ENCODE measurements at places on chromosomes 13 and 19.

DNA sequence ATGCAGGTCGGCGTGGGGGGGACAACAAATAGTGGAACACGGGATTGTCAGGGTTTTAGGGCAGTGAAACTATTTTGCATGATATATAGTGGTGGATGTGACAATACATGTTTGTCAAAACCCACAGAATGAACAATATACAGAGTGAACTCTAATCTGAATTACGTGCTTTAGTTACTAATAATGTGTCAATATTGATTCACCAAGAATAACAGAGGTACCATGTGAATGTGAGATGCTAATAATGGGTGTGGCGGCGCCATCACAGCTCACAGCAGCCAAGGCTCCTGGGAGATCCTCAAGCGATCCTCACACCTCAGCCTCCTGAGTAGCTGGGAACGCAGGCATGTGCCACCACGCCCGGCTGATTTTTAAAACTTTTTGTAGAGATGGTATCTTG, 12.9 kb downstream of the ELAVL1 start:
- DNase-seq, result no peak

- no peak for DNase-seq
Measured at GRCh38 chr13:49343731-49344130, 96.0 kb downstream of the CDADC1 start.

DNA sequence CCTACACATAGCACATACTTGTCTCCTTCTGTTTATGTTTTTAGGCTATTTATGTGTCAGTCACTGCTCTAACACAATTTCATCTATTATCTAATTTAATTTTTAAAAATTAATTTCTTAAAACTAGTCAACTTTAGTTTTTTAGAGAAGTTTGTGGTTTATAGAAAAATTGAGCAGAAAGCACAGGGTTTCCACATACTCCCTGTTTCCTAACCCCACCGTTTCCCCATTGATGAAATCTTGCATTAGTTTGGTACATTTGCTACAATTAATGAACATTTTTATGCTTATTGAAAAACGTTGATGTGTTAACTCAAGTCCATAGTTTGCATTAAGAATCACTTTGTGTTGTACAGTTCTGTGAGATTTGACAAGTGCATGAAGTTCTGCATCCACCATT, 53.5 kb downstream of the TNFSF13B start:
- no peak for DNase-seq

- DNase-seq, result no peak
Measured at GRCh38 chr19:19262190-19263057, 10.7 kb downstream of the TM6SF2 start.

- no peak for DNase-seq
Measured at GRCh38 chr13:85170372-85170771, 628.8 kb downstream of the SLITRK6 start.

GRCh38 chr19:45420871-45421270, 2.8 kb downstream of the ERCC1 start:
- DNase-seq, result no peak

GRCh38 chr19:40598918-40599307, 2.3 kb upstream of the LTBP4 start:
- DNase-seq, result no peak

GRCh38 chr19:49658139-49658517, 7.5 kb downstream of the IRF3 start:
- no peak for DNase-seq

DNA sequence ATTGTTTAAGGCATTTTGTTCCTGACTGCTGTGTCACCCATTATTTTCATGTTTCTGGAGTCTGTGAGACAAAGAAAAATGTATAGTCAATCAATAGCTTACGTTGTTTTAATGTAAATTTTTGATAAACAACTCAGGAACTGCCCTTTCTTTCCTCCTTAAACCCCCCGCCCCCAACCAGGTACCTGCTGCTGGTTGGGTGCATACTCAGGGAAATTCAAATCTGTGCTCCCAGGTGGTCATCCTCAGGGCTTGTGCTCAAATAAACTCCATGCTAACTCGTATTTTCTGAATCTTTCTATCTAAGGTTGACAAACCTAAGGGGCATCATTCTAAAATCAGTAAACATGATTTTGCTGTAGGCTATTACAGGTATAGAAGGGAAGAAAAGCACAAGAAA, 4.1 kb upstream of the CDC16 start:
- DNase-seq, result no peak

- DNase-seq, result no peak
Measured at GRCh38 chr19:1860821-1861598, 2.4 kb downstream of the KLF16 start.

DNA sequence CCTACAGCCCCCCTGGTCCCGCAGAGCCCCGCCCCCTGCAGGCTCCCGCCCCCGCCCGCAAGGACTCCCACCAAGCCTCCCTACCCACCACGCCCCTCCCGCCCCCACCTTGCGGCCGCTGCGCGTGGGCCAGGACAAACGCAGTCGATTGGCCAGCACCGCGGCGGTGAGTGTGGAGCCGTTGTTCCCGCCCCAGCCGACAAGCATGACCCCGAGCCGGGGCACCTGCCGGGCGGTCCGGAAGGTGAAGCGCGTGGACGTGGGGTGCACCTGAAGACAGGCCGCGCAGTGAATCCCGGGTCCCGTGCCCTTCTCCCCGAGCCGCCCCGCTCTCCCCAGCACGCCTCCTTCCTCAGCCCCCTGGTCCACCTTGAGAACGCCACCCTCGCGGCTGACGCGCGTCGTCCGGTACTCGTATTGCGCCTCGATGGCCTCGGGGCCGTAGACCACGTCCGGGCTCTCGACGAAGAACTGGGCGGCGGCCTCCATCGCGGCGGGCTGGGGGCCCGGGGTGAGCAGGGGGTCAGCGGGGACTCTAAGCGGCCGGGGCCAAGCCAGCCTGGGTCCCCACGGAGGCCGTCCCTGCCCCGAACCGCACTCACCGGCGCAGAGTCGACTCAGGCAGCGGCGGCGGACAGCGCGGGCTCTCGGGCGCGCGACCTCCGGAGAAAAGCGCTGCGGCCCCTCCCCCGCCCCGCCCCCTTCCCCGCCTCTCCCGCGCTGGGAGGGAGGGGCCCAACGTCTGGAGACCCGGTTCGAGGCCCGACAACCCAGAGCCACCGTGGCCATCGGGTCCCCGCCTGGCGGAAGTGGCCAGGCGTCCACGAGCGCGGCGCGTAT, at the start of gene ISYNA1:
ISYNA1 (minus strand) TSS at position 643 of the 840 bp plus-strand sequence; CDS start at position 489, 154 bp downstream.
- peak; percentile 63 for DNase-seq

DNA sequence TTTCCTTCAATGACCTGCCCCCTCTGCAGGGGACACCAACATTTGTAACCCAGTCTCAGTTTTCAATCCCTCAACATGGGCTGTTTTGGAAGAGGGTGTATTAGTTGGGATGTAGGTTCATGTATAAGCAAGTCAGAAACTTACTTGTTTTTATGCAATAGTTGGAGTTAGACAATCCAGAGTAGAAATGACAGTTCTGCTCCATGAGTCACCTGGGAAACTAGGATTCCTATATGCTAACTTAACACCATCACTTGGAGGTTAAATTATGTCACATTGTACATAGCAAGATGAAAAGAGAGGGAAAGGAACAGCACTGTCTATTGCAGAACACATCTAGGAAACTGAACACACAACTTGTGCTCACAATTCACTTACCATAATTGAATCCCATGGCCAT, 436.4 kb downstream of the RFC3 start:
- DNase-seq, result no peak

GRCh38 chr13:40697711-40698110, 31.3 kb upstream of the FOXO1 start:
- no peak for DNase-seq

GRCh38 chr19:55537741-55538111, 793 bp upstream of the SBK2 start:
- DNase-seq, result no peak

- no peak for DNase-seq
Measured at GRCh38 chr13:73810647-73811046, 323.6 kb downstream of the KLF12 start.

DNA sequence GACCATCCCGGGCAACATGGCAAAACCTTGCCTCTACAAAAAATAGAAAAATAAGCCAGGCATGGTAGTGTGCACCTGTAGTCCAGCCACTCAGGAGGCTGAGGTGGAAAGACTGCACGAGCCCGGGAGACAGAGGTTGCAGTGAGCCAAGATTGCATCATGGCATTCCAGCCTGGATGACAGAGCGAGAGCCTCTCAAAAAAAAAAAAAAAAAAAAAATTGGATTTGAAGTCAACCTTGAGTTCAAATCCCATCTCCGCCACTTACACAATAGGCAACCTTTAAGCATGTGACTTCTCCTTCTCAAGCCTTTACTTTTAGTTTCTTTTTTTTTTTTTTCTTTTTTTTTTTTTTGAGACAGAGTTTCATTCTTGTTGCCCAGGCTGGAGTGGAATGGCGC, 12.0 kb downstream of the KASH5 start:
- DNase-seq, result no peak

- no peak for DNase-seq
Measured at GRCh38 chr19:55857974-55858373, 21.6 kb downstream of the NLRP4 start.

GRCh38 chr13:111626371-111627305, 306.2 kb downstream of the TEX29 start:
- no peak for DNase-seq

DNA sequence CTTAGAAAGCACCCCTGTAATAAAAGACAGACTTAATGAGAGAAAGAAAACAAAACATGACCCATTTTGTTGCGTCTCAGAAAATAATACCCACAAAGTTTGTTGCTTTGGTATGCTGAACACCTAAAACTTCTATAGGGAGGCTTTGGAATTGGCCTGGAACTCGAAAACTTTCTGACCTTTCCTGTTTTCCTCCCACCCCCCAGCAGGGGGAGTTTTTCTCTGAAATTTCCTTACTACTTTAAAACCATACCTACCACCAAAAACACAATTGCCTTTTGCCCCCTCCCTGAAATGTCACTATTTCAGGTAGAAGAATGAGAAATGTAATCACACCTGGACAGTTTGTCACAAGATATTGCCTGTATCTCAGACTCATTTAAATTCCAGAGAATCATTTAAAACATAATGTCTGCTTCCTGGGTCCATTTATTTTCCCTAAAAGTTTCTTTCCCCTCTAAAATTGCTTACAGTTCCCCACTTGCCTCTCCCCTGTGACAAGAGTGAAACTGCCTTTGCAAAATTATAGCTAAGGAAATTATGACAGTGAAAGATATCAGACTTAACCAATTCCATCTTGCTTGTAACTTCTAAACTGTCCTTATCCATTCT, 2700.2 kb downstream of the PCDH9 start:
- DNase-seq, result no peak

- DNase-seq, result no peak
Measured at GRCh38 chr19:1799695-1800342, 12.3 kb downstream of the ATP8B3 start.

GRCh38 chr13:29722415-29722814, 126.9 kb upstream of the SLC7A1 start:
- DNase-seq, result no peak

DNA sequence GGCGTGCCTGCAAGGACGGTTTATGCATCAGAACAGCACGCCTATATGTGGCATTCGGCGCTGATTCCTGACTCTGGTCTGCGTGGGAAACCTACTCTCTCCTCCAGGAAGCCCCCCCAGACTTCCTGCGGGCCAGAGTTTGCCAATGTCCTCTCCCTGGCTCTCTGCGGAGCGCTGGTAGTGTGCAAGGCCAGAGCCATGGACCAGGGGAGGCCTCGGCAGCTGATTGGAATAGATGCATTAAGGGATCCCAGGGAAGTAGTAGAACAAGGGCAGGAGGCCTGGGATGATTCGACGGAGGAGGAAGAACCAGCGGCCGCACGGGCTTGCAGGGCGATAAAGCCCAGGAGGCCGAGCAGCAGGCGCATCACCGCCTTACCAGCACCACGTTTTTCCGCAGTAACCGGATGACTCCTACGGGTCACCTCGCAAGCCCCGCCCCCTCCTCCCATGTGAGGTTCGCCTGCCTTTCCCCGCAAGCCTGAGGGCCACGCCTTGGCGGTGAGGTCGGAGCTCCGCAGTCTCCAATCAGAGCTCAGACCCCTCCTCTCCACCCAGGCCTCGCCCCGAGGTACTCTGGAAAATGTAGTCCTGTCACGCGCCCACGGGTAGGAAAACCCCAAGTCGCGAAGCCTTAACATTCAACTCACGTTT, 5.0 kb downstream of the CLEC11A start:
- DNase-seq, result peak; percentile 6

DNA sequence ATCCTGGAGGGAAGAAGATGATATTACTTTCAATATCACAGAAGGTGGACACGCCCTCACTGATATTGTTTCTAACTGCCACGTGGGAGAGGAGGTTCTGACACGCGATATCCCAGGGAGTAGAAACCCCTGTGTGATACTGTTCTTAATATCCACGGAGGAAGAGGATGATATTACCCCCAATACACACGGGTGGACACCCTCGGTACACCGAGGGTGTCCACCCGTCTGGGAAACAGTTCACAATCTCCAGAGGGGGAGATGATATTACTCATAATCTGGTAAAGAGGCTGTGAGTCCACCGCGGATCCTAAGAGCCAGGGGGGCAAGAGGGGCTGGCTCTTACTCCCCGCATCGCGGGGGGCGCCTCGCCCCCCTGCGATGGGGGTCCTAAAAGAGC, 29.7 kb upstream of the RGCC start:
- DNase-seq, result no peak

DNA sequence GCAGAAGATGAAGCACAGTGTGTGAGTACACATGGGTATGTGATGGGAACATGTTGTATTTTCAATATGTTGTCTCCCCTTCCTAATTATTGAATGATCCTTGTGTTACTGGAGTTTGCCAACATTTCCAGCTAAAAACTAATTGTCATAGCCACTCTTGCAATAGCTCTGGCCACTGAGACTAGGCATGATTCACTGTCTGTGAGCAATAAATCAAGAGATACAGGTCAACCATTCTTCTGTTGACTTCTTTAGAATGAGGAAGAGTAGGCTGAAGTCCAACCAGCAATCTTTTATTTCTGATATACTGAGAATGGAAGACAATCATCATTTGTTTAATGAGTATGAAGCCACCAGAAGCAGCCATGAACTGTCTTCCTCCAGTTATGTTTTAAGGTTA, 413.9 kb downstream of the SLITRK5 start:
- no peak for DNase-seq

DNA sequence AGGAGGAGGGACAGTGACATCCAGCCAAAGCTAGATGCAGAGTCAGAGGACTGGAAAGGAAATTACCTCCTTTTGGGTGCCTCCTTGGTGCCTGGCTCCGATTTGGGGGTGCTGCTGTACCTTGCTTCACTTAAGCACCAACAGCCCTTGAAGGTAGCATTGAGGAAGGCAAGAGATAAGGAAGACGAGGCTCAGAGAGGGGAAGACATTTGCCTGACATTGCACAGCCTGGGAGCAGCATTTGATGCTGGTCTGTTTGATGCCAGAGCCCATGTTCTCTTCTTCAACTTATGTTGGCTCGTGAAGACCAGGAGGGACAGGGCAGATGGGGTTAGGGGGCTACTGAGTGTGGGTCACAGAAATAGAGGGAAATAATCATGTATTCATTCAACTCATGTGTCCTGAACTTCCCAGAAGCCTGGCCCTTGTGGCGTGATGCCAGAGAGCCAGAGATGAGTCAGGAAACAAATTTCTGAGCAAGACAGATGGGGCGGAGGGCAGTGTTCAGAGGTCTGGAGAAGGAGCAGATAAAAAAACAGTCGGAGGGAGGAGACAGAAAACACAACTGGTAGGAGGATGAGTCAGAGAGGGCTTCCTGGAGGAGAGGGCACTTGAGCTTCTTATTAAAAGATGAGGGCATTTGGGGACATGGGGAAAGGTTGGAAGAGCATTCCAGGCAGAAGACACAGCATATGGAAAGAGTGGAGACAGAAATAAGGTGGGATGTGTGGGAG, 3.0 kb upstream of the C19orf81 start:
- DNase-seq, result no peak

GRCh38 chr19:11881151-11881800, 6.3 kb upstream of the ZNF69 start:
- peak; percentile 34 for DNase-seq
